Psoas muscle (tissue), 8 donors: ENCODE measurements at places on chromosomes 4 and X. TPM values are rescaled to one million over a fixed set of nuclear protein-coding genes. Genes with fewer than 3 reads are reported as not detected.

DNA sequence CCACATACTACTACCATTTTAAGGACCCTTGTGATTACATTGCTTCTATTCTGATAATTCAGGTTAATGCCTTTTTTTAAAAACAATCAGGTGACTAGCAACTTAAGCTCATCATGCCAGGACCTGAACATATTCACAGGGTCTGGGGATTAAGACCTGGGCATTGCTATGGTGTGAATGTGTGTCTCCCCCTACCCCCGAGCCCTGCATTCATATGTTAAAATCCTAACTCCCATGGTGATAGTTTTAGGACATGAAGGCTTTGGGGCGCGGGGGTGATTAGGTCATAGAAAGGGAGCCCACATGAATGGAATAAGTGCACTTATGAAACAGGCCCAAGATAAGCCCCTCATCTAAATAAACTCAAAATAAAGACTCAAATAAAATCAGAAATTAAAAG is 734.4 kb upstream of the PABPC4L start:
- no peak for DNase-seq

DNA sequence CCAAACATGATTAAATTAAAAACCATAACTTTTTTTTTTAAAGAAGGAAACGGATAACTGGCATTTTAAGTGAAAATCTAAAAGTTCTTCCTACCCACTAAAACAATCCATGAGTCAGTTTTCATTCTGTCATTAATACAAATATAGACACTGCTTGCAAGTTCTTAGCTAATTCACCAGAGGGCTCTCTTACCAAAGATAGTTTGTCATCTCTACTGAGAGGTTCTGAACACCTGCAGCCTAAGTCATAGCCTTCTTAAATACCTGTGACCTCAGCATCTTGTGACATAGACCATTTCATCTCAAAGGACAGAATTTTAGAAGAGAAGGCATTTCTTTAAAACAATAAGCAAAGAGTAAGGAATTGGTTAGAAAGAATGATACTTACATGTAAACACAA is 65.3 kb upstream of the FAM120C start:
- no peak for DNase-seq

DNA sequence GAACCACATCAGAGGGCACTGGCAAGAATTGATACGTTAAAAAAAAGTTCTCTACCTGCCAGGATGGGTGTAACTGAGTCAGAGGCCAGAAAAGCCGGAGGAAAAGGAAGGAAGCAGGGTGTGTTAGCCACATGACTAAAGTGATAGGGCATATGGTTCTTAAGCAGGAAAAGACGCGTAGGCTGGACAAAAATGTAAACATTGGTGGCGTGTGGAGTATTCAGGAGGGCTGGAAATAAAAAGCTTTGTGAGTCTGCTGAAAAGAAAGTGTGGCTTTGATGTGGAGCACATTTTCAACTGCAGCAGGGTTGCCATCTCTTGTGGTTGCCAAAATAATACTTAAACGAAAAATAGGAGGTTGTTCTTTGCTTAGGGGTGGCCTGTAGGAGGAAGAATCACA is 186.5 kb upstream of the RPL34 start:
- no peak for DNase-seq

- DNase-seq = no peak
These were observed 200.2 kb downstream of the ADGRA3 start for GRCh38 chr4:22315628-22316027.

DNA sequence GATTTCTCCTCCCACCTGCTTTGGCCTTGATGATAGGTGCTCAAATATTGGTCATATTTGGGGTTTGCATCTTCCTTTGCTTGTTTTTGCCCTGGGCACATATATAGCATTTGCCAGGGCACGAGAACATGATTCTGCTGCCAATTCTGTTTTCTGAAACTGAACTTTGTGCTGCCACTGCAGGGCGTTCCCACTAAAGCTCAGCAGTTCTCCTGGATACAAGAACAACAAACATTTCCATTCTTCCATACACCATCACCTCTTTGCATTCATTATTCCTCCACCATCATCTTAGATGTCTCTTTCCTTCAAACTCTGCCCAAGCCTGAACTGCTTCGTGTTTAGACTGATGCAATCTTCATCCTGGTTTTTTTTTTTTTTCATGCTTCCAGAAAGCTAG is 36.3 kb upstream of the GATB start:
- no peak for DNase-seq

DNA sequence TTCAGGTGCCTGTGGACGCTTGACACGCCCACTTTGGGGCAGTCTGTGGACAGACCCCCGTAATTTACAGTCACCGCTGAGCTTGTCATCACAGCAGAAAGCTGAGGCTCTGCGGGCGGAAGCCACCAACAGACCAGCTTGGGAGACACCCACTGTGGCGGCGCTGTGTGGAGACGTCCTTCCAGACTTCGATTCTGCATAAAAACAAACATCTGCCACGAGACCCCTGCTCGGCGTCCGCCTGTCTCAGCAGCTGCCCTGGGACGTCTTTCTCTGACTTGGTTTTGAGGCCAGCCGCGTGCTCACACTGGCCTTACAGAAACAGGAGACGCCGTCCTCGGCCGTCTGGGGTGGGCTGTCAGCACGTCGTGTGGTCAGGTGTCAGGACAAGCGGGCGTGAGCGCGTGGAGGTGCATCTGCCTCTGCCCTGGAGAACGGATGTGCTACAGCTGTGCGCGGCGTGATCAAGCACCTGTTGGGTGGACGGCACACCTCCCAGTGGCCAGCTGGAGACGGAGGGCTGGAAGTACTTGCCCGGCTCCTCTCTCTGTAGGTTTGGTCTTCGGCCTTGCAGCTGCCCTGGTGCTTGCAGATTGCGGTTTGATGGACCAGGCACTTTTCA is 37.5 kb downstream of the PIGG start:
- DNase-seq = no peak

DNA sequence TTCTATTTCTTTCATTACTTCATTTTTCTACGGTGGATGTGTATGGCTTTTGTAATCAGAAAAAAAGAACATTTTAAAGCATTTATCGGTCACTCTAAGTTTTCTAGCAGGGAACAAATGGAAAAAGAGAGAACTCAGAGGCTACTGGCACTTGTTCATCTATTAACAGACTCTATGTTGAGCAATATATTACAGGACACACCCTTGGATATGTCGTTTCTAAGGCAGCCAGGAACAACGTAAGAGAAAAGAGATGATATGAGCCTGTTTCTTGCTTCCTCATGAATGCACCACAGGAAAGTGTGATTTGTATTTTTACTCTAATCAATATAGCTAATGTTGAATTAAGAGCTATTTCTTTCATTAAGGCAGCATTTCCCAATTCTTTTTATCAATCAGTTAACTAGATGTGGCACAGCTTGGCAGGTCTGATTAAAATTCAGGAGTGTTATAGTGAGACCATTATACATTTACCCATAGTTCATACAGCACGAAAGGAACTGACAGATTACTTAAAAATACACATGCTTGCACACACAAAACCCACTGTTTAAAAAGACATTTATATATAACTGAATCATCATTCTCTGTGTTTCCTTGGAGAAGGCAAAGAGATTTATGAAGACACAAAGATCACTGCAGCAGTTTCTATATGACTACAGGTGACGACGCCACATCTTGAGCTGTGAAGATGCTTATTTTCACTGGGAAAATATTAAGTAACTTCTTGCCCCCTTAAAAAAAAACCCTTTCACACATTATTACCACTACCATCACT is 13.0 kb downstream of the RAB9B start:
- no peak for DNase-seq

DNA sequence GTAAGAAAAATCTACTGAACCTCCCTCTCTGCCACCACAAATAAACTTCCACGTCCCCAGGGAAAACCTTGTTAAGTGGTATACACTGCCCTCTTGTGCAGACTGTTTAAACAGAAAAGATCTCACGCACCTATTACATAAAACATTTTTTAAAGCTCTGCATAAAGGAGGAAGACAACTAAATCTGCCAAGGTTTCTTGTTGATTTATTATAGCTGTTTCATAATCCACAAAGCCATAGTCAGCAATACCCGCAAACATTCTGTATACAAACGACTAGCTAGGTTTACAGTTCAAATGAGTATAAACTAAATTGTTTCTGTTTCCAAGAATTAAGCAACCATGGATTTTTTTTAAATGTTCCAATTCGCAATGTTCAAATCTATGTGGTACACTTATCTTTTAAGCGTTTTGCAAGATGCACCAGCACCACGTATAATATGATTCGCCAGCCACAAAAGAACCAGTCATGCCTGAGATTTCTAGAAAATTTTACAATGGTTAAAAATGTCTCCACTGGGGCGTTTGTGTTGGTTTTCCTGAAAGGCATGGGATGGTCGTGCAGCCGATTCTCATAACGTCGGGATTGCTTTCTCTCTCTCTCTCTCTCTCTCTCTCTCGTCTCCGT is 164.6 kb downstream of the PRKX start:
- no peak for DNase-seq

- DNase-seq = no peak
These were observed 170.3 kb downstream of the MOSPD2 start for GRCh38 chrX:15043538-15043937.

DNA sequence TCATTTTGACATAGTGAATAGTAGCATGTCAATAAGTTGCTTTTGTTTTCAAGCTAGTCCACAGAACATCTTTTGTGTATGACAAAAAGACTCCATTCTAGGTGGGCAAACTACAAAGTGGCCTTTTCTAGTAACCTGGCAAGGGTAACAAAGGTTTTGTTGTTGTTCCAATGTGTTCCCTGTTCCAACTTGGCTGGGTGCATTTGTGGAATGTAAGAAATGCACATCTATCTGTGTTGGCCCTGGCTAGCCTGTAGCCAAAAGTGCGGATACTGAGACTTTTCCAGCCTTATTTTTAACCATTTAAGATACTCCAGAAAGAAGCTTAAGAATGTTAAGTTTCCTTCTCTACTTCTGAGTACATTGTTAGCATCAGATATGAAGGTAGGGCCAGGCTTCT is 118.7 kb upstream of the CHRDL1 start:
- DNase-seq = no peak

GRCh38 chr4:72631296-72631695 is 62.3 kb upstream of the ADAMTS3 start:
- DNase-seq = peak; percentile 41

- DNase-seq = no peak
These were observed 35.8 kb upstream of the MAN2B2 start for GRCh38 chr4:6539009-6539764.

DNA sequence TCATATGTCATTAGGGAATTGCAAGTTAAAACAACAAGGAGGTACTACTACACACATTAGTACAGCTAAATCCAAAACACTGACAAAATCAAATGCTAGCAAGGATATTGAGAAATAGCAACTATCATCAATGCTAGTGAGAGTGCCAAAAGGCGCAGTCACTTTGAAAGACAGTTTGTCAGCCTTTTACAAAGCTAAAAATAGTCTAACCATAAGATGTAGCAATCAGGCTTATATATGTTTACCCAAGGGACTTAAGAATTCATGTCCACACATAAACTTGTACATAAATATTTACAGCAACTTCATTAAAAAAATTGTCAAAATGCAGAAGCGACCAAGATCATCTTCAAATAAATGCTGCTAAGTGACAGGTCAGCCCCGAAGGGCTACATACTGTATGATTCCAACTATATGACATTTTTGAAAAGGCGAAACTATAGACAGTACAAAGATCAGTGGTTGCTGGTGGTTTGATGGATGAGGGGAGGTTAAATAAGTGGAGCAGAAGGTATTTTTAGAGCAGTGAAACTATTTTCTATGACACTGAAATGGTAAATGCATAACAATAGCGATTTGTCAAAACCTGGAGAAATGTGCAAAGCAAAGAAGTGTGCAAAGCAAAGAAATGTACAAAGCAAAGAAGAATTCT is 704.8 kb downstream of the ARAP2 start:
- DNase-seq = no peak

DNA sequence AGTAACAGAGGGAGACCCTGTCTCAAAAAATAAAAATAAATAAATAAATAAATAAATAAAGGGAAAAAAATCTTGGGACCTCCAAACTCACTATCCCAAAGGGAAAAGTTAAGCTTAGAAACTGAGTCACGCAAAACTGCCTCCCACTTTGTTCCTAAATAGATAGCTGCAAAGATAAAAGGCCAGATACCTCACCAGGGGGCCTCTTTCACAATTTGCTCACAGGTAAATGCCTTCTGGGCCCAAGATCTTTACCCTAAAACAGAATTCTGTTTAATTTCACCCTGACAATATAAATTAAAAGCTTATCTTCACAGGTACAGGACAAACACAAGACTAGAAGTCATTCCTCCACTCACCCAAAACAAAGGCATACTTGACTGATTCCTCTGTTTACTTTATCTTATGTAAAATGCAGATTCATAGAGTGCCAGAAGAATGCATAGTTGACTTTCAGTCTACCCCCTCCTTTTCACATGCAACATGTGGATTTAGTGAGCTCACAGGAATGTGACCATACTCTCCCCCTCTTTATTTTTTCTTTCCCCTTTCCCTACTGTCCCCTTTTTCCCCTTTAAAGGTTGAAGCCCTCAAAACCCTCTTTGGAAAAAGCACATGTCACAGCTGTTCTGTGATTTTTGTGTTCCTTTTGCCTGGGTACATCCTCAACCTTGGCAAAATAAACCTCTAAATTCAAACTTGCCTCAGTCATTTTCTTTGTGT is 23.4 kb downstream of the ELF2 start:
- DNase-seq = no peak

GRCh38 chr4:184397516-184398163 is 76.7 kb downstream of the IRF2 start:
- DNase-seq = no peak

GRCh38 chr4:172096786-172097185 is 283.6 kb downstream of the GALNTL6 start:
- no peak for DNase-seq

GRCh38 chr4:146124023-146124680 is 51.4 kb upstream of the LSM6 start:
- DNase-seq = no peak

DNA sequence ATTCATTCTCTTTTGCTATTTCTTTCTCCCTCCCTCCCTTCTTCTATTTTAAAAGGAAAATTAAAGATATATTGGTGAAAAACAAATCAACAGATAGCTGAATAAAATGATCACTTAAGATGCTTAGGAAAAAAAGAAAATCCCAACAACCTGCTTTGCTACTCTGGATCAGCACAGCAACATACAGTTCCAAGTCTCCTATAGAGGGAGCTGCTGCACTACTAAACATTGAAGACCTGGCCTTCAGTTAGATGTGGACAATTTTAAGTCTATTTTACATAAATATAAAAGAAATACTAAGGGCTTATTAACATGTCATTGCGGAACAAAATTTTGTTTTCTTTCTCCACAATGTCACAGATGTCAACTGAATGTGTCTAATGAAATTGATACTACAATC is 226.4 kb downstream of the MAGEB5 start:
- DNase-seq = no peak

DNA sequence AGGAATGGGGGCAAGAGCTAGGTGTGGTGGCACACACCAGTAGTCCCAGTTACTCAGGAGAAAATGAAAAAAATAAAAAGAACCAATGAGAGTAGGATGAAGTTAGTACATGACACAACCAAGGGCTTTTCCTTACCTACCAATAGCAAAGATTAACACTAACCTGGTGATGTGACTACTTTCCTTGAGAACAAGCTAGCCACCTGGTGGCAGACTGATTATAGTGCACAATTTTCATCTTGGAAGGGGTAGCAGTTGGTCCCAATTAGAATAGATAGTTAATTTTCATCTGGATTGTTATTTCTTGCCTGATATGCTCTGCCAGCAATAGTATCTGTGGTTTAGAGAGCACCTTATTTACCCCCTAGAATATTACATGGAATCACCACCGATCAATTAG is 1216.8 kb upstream of the PABPC4L start:
- DNase-seq = no peak

GRCh38 chr4:10741961-10742699 is 57.6 kb upstream of the CLNK start:
- DNase-seq = no peak

Gene TREX2
- total RNA-seq = 0.56 TPM

Gene GATB
- total RNA-seq = 32.5 TPM

Gene HS6ST2
- 10.0 TPM for total RNA-seq

Gene AMBN
- not detected for total RNA-seq

Gene DAPP1
- total RNA-seq = 0.46 TPM

Gene SPANXB1
- total RNA-seq = not detected
